Stimulated activated CD4-positive, alpha-beta T cell treated with anti-CD3 and anti-CD28 coated beads, Interleukin-2, amount 100 ng/mL, for 4 hours (primary cell): ENCODE measurements at places on chromosomes 6 and 20.

- DNase-seq, result no peak
Observed at GRCh38 chr6:168713839-168714238, 272.9 kb downstream of the SMOC2 start.

DNA sequence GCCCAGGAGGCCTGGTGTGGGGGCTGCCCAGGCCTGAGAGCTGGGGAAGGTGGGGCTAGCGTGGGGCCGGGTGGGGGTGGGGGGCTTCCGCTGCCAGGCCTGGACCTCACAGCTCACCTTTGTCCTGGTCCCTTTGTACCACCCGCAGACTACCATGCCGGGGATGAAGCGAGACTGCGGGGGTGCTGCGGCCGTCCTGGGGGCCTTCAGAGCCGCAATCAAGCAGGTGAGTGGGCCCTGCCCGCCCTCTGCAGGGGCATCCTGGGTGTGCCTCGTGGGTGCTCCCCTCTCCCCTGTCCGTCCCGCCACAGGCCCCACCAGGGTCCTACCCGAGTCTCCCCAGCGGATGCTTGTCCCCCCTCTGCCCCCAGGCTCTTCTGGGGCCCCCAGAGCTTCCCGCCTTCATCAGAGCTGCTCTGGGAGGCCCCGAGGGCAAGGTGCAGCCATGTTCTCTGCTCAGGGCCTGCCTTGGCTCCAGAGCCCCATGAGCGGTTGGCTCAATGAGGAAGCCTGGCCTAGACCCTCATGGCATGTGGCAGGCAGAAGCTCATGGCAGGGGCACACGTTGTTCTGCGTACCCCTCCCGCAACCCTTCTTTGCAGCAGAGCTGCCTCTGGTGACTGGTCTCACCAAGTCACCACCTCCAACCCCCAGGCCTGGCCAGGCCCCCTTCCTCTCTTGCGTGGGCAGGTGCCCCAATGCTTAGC, 14.5 kb downstream of the NPEPL1 start:
- no peak for DNase-seq

DNA sequence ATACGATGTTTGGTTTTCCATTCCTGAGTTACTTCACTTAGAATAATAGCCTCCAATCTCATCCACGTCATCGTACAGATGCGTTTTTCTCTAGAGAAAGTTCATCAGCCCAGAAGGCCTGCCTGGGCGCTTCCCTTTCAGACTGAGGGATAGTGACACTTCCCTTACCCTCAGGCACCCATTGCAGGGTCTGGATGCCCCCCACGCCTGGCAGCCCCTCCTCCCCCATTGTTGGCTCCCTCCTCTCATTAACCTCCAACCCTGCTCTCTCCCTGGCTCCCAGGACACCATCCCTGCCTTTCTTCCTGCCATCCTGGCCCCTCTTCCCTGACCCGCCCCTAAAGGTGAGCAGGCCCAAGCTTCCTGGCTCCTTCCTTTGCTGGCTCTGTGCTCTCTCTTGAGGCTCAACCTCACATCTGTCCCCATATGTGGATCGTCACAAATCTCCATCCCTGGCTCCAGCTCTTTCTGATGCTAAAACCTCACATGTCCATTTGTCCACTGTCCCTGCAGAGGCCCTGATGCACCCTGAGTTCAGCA, 145.2 kb downstream of the SYCP2 start:
- no peak for DNase-seq

GRCh38 chr6:105302617-105303128, 100.2 kb downstream of the PREP start:
- DNase-seq, result no peak

GRCh38 chr20:40663991-40664880, 24.8 kb downstream of the MAFB start:
- DNase-seq, result no peak

DNA sequence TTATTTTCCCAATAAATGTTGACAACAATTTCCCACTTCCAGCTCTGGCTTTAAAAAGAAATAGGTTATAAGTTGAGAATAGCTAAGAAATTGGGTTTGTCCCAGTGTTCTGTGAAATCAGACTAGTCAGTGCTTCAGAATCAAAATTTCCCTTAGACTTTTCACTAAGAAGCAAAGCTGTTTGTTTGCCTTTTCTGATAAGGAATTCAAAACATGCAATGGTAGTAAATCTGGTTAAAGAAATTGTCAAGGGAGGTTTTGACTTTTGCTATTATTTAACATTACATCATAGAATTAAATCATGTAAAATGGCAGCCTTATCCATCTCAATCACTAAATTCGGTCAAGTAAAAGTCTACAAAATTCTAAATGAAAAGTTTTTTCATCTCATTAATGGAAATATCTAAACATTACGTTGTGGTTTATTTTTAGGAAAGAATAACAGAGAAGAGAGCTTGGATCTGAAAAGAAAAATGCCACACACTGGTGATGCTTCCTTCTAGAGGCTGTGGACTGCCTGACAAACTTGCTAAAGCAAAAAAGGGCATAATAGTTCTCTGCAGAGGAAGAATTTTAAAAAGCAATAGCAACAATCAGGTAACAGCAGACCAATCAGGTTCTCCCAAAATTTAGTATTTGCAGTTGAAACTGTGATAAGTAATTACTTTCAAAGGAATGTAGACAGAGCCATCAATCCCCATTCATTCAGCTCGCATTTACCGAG, 36.4 kb downstream of the PLAGL1 start:
- DNase-seq, result no peak

GRCh38 chr6:63640062-63640461, 4.5 kb downstream of the PHF3 start:
- no peak for DNase-seq

- DNase-seq, result no peak
Observed at GRCh38 chr6:34317882-34318498, 69.2 kb upstream of the SMIM29 start.

GRCh38 chr6:56036916-56037600, 161.7 kb upstream of the BMP5 start:
- no peak for DNase-seq

DNA sequence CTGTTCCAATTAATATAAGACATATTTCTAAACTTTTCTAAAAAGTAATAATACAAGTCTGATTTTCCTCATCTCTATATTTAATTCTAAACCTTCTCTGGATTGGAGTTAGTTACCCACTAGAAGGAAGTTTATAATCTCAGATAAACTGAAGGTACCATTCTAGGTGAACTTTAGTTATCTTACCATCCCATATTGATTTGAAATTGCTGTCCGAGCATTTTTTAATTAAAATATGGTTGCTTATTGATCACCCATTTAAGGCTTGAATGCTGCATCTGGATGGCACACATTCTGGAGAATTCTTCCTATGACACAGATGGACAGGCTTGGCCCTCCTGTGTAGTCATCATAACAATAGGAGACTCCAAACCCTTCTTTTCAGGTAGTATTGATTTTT, 8.0 kb downstream of the RNF182 start:
- DNase-seq, result no peak

DNA sequence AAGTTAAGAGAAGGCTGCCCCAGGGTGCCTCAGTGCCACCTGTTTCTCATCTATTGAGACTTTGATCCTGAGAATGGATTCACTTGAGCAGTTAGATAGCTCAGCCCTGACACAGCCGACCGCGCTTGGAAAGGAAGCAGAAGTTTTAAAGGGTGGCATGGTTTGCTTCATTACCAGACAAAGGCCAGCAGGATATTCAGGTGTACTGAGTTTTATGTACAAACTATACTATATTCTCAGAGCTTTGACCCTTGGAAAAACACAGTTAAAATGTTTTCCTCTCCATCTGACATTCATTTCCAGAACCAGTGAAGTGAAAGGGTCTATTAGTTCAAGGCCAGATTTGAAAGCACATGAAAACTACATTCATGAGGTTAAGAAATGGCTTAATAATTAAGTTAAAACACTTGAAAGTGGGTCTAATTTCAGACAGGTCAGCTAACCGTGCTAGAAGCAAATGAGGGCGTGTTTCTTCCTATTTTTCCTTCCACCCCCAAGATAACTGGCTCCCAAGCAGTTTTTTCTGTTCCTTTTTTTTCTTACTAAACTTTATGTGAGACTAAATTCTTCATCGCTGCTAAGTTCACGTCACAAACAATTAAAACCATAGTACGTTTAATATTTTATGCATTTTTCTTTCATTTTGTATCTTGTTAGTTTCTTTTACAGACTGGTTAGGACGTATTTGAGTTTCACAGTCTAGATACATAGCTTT, 385.3 kb upstream of the SOX4 start:
- no peak for DNase-seq

DNA sequence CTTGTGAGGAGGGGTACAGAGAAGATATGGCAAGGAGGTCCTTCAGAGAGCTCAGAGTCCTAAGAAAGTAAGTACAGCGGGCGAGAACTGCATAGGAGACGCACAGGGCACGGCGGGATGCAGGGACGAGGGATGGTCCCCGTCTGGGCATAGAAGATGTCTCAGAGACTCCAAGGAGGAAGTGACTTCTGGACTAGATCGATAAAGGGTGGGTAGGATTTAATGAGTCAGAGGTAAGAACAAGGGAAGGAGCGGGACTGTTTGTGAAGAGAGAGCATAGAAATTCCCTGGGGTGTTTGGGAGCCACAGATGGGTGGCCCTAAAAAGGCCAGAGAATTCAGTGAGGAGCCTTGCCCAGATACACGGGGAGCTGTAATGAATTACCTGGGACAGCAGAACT, 69.1 kb downstream of the FAM120B start:
- no peak for DNase-seq

DNA sequence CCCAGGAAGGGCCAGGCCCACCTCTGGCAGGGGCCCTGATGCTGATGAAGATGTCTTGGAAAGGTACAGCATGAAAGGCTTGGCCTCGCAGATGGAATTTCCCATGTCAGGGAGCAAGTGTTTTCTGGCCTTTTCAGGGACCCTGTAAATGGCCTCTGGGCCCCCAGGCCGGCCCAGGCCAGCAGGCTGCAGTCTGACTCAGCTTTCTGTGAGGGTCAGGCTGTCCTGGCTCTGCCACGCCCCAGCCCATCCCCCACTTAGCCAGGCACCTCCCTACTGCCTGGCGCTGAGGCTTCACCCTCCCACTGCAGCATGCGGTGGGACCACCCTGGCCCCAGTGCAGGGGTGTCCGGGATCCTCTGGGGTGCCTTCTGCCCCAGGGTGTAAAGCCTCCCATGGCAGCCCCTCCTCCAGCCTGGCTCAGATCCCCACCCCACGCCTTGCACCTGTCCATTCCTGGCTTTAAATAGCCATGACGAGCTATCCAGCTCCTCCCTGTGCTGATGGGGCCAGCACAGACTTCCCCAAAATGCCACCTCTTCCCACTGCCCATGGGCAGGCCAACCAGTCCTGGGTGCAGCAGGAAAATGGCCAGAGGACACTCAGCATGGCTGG, 35.6 kb upstream of the GATA5 start:
- DNase-seq, result no peak

GRCh38 chr6:165034271-165034741, 275.1 kb downstream of the C6orf118 start:
- no peak for DNase-seq

GRCh38 chr20:59785986-59786795, 147.2 kb downstream of the SYCP2 start:
- no peak for DNase-seq

DNA sequence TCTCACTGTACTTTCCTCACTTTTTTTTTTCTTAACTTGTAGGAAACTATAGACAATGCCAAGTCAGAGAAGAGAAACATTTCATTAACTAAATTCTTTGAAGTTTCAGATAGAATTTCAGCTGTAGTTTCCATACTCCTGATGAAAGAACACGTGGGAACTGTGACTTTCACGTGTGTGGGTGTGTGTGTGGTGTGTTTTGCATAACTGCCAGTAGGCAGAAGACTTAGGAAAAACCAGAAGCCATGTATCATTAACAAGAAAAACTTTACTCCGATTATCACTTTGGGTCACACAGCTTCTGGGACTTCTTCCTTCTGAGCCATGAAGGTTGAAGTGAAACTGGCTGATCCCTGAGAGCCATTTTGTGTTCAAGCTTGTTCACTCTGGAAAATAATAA, 483.3 kb downstream of the TFAP2B start:
- DNase-seq, result no peak

DNA sequence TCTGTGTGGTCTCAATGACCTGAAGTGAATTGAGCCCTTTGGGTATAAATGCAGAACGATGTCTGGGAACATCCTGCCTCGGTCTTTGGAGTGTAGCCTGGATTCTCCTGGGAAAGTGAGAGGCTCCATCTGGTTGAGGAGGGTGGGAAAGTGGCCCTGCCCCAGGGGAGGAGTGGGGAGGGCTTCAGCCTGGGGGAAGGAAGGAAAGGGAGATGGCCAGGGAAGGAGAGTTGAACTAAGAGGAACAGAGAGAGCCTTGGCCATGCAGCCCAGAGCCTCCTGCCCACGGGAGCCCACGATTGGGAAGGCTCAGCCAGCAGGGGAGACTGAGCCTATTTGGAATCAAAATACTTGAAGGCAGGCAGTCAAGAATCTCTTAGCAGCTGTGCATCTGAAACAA, 2.3 kb upstream of the EPB41L1 start:
- no peak for DNase-seq

DNA sequence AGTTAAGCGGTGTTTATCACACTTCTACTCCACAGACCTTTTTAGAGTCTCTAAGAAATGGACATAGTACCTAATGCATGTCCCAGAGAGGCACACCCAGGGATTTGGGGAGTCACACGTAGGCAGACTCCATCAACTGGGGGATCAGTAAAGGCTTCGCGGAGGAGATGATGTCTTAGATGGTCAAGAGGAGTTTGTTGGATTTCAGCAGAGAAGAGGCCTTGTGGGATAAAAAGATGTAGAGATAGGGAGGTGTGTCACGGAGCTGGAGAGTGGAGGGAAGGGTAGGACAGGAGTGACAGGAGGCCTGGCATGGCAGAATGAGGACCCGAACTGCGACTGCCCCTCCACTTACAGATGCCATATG, 9.1 kb downstream of the DYNLRB1 start:
- no peak for DNase-seq

DNA sequence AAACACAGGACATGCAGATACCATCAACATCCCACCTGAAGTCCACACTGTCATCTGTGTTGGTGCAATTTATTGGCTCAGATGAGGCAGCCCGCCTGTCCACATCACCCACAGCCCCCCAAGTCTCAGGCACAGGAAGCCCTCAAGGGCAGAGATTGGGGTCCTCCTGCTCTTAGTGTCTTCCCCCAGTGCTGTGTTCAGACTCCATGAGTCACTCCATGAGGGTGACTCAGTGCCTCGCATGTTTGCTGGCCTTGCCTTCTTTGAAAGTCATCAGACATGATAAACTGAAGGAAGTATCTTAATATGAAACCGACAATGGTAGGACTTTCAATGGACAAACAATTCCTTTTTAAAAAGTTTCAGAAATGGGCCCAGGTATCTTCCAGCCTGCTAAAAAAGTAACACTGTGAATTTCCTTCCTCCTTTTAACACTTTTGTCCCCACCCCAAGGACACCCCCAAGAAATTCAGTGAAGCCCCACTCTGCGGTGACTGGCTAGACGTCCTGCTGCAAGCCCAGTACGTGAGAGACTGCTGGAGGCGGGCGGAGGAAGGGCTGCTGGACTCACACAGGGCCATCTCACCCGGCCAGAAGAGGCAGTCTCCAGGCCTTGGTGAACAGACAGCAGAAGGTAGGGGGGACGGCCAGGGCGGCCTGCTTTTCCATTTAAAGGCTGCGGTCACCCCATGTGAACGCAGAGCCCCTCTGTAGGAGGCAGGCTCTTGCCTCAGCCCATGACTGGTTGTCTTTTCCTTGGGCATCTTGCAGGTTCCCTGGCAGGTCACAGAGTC, 43.0 kb upstream of the KCNK16 start:
- no peak for DNase-seq
